ENCODE measurements at places on chromosomes 3 and 15.

- DNase-seq: no peak
Measured at GRCh38 chr3:193824365-193824764, 231.4 kb downstream of the OPA1 start.

DNA sequence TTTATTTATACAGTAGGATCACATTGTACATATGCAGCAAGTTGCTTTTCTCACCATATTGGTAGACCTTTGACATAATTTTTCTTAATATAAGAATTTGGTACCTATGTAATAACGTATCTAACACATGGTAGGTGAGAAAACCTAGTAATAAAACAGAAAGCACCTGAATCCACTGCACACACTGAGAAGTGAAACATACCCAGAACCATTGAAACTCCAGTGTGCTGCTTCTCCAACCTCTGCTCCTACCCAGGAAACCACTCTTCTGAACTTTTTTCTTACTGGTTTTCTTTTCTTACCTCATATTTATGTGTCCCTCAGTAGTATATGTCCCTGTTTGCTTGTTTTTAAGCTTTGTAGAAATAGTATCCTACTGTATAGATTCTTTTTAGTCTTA is 293.0 kb downstream of the UBE2E2 start:
- no peak for DNase-seq

- no peak for DNase-seq
Measured at GRCh38 chr3:155643581-155644165, 101.2 kb downstream of the PLCH1 start.

- no peak for DNase-seq
Measured at GRCh38 chr3:186319945-186320344, 42.1 kb downstream of the DGKG start.

GRCh38 chr15:94177112-94177511 is 54.2 kb upstream of the MCTP2 start:
- DNase-seq: no peak

GRCh38 chr3:82641701-82642100 is 880.3 kb upstream of the GBE1 start:
- no peak for DNase-seq

- DNase-seq: no peak
Measured at GRCh38 chr3:147377412-147378367, 28.7 kb downstream of the ZIC4 start.

DNA sequence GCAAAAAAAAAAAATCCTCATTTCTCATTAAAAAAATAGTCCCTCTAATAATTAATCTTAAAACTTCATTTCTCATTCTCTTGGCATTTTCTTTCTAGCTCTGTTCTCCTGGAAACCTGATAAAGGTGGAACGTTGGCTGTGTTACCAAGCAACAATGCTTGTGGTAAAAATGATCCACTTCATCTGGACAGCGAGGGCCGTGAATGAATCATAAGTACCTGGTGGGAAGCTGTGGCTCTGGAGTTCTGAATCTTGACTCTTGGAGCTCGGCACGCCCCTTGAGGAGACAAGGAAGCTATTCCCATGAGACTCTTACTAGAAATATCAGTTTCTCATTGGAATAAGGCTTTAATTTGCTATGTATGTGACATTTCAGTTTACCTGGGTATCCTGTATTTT is 32.5 kb downstream of the BCL2L10 start:
- no peak for DNase-seq

DNA sequence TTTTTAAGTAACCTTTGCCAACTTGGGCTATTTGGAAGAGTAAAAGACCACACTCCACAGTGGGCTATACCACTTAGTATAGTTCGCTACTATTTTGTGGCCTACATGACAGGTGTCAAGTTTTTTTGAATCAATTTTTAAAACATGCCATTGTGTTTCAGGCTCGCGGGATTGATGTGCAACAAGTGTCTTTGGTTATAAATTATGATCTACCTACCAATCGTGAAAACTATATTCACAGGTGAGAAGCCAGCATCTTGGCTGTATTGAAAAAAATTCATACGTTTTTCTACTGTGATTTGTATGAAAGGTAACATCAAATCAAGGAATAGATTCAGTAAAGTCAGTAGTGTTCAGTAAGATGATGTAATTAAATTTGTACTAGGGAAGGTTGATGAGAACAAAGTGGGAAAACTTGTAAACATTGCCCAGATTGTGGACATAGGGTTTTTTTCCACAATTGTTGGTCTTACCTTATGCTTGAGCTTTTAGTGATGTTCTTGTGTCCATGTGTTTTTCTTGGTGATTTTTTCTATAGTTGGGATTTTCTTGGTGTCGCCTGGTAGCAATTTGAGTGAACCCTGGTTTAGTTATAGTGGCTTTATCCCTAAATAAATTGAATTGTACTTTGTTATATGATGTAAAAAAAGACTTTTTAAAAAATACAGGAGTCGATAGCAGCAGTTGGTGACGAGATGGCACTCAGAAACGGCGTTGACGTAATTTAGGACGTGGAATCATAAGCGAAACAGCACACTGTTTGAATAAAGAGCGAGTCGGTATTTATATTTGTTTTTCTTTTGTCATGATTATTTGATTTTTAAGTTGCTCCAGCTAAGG is 4.5 kb downstream of the EIF4A2 start:
- no peak for DNase-seq

GRCh38 chr3:161800985-161801559 is 304.5 kb downstream of the OTOL1 start:
- DNase-seq: no peak

GRCh38 chr15:38351466-38351865 is 98.8 kb downstream of the SPRED1 start:
- DNase-seq: no peak

DNA sequence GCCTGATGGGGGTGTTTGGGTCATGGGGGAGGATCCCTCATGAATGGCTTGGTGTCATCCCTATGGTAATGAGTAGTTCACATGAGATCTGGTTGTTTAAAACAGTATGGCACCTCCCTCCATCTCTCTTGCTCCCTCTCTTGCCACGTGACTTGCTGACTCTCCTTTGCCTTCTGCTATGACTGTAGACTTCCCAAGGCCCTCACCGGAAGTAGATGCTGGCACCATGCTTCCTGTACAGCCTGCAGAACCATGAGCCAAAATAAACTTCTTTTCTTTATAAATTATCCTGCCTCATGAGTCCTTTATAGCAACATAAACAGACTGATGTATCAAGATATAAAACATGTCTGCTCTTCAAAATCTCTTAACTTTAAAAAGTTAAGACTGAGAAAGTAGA is 96.1 kb downstream of the TFDP2 start:
- DNase-seq: no peak

GRCh38 chr15:67415181-67415580 is 105.8 kb upstream of the C15orf61 start:
- DNase-seq: no peak

DNA sequence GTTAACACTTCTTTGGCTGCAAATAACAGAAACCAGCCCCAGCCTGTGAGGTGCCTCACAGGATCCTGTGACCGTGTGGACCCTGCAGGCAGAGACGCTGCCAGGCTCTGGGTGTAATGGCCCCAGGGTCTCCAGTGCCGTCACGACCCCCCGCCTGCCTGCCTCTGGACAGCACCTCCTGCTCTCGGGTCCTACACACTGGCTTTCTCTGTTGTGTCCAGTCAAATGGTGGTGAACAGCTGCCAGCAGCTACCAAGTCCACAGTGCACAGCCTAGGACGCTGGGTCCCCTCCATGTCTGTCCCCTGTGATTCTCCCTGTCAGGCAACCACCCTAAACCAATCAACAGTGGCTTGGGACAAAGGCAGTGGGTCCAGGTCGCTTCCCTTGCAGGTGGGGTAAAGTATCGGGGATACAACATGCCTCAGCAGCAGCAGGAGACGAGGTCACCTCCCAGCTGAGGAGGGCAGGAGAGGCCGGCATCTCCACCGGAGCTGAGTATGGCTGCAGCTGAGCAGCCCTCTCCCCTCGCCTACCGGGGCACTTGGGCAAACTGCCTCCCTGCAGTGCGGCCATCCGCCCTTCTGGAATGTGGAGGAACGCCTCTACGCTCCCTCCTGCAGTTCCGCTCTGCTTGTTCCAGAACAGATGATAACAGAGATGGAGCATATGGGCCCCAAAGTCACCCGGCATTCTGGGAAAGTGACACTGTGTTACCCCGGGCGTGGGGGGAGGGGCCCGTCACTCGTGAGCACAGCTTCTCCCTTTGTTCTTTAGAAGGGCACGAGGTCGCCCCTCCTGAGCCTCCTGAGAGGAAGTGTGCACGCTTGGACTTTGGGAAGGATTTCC is 21.1 kb upstream of the SKOR1 start:
- no peak for DNase-seq

GRCh38 chr3:134075846-134076245 is 46.1 kb upstream of the SLCO2A1 start:
- DNase-seq: no peak

DNA sequence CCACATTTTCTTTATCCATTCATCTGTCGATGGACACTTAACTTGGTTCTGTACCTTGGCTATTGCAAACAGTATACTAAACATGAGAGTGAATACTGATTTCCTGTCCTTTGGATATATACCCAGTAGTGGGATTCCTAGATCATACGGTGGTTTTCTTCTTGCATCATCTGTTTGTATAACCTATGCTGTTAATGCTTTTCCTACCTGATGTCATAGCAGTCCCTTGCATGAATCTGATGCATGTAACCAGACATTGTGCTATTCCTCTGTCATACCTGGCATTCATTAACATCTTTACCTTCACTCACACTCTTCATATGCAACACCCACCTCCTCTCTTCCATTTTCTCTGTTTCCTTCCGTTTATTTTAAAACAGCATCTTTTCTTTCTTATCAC is 185.2 kb downstream of the KLHL25 start:
- no peak for DNase-seq
